Hematopoietic multipotent progenitor cell (in vitro differentiated cells): ENCODE measurements at places on chromosomes 6 and 20.

DNA sequence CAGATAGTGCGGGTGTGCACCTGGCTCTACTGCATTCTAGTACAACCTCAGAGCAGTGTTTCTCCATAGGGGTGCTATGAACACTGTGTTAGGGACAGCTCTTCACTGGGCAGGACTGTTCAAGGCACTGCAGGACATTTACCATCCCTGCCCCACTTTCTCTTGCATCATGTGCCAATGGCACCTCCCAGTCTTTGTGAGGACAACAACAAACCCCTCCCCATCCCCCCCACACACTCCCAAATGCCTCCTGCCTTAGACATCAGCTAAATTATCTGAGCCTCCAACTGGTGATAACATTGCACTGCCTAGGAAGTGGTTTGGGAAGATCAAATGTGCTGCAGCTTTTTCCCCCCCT lies 98.9 kb downstream of the FYN start:
- DNase-seq: no peak

GRCh38 chr6:33126101-33126714 lies 50.4 kb downstream of the HLA-DPB1 start:
- DNase-seq: peak; percentile 62

DNA sequence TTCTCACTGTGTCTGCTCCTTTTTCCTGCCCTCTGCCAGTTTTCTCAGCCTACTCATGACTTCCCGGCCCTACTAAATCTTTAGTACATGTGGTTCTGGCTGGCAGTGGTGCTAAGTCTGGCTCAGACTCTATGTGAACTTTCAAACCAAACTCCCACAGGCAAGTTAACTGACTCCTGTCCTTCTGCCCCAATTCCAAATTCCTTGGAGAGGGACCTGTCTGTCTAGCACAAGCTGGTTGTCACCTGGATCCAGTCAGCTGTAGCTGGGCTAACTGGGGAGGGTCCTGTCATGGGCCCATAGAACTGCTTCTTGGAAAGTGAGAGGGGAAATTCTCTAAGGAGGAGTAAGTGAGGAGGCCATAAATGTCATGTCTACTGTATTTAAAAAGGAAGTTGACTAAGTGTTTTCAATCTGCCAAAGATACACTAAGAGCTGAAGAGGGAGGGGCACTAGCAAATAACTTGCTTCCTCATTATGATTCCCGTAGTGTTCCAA lies 240.1 kb downstream of the KCNQ5 start:
- peak; percentile 25 for DNase-seq

DNA sequence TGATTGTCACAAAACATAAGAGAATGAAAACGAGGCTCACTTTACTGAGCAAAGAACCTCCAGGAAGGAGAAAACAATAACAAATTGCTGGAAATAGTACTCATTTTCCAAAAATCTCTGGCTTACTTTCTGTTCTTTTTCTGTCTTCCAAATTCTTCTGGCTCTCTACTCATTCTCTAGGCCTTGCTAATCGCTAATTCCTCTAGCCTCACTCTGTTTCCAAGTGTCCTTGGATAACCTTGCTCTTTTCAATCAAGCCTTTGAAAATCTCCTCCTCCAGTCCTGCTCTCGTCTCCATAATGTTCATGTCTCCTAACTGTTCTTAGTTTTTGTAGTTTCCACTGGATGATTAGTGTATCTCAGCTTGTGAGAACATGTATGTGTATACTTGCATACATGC lies 96.2 kb upstream of the MAP7 start:
- no peak for DNase-seq

GRCh38 chr20:63017076-63017825 lies 10.5 kb upstream of the BHLHE23 start:
- DNase-seq: no peak

DNA sequence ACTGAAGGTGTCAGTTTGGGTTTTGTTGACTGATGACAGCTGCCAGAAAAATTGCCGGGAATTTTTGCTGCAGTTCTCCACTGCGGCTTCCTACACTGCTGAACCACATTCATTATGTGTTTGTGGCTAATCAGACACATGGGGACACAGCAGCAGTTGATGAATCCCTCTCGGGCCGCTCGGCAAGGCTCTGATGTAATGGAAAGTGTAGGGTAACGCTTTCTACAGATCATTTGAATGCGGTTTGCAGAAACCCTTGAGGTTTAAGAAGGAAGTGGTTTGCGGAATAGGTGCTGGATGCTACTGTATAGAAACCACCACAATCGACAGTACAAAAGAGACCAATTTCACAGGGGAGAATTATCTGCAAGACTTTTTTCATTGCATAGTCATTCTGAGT lies 138.7 kb upstream of the SASH1 start:
- DNase-seq: peak; percentile 16

- no peak for DNase-seq
These were observed 117.6 kb downstream of the TRDN start for GRCh38 chr6:123519189-123519505.

DNA sequence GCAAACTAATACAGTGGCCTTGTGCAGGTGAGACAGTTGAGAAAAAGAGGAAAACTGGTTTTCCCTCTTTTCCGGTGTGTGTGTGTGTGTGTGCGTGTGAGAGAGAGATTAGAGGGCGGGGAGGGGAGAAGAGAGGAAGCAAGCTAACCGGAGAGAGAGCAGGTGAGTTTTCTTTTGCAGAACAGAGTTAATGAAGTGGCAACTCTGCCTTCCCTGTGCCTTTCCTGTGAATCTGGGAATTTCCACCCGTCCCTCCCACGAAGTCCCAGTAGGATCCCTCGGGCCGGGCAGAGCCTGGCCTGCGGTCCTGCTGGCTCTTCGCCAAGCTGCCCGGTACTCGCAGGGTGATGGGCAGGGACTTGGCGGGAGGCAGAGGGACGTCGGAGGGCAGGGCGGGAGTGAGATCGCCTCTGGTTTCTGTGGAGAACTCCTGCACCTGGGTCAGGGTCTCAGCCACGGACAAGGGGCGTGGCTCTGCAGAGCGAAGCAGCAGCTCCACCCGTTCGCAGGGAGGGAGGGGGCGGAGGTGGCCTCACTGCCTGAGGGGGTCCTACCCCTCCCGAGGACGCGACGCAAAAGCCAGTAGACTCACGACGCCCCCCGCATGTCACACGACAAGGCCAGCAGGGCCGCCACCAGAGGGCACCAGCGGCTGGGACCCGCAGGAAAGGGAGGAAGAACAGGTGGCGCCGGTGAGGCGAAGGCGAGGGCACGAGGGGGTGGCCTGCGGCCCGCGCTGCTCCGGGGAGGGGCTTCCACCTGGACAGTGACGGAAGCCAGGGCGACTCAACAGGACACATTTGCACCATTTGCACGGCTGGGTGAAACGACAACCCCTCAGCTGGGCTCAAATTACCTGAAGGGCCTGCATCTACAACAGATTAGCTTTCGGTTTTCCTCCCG lies 51.2 kb upstream of the RNF182 start:
- peak; percentile 85 for DNase-seq

DNA sequence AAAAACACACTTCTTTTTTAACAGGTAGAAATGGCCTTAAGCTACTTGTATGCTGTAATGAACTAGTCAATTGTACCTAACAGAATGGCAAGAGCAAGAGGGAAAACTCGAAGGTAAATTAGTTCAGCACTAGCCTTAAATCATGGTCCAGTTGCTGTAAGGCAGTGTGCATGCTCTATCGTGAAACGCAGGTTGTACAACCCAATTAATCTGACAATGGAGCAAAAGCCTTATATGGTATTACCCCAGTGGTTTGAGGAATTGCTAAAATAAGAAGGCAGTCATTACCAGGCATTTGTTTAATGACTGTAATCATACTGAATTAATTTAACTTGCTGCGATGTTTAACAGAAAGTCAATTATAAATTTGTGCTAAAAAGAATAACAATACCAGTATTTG lies 69.3 kb upstream of the SOX4 start:
- no peak for DNase-seq

DNA sequence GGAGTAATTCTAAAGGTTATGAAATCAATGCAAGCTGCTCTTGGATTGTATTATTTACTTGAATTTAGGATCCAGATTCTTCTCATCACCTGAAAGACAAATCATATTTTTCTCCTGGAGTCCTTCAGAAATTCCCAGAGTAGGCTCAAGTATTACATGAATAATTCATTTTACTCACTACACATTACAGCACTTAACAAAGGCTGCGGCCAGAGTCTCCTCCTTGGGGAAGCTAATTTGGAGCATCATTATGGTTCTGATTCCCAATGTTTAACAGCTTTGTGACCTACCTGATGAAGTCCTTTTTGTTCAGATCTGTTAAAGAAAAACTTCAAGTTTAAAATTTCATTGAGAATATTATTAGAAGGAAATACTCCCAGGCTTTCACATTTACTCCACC lies 28.7 kb downstream of the GRIK2 start:
- DNase-seq: no peak

GRCh38 chr6:169224185-169224695 lies 29.4 kb downstream of the THBS2 start:
- no peak for DNase-seq
